ENCODE measurements at places on chromosomes 2 and 18.
A peak's percentile ranks its signal among the peaks of the same experiment; 100 is the strongest.

- DNase-seq: no peak
Observed at GRCh38 chr2:27236136-27236535, 19.0 kb downstream of the CAD start.

GRCh38 chr18:37445368-37445767, 120.2 kb downstream of the CELF4 start:
- DNase-seq: no peak

- peak; percentile 65 for DNase-seq
Observed at GRCh38 chr18:42053188-42053781, 98.3 kb downstream of the PIK3C3 start.

GRCh38 chr18:69898241-69898861, 49.3 kb downstream of the CD226 start:
- peak; percentile 21 for DNase-seq

GRCh38 chr2:10717628-10718027, 3.8 kb upstream of the ATP6V1C2 start:
- no peak for DNase-seq

Data from CD4-positive, alpha-beta T cell treated with Interleukin-4 for 4 hours (primary cell).